ENCODE measurements at places on chromosomes 1 and 21.

GRCh38 chr1:218209351-218209861 is 75.7 kb upstream of the RRP15 start:
- DNase-seq, result no peak

- no peak for DNase-seq
These were observed 32.5 kb downstream of the RGS13 start for GRCh38 chr1:192668409-192668983.

DNA sequence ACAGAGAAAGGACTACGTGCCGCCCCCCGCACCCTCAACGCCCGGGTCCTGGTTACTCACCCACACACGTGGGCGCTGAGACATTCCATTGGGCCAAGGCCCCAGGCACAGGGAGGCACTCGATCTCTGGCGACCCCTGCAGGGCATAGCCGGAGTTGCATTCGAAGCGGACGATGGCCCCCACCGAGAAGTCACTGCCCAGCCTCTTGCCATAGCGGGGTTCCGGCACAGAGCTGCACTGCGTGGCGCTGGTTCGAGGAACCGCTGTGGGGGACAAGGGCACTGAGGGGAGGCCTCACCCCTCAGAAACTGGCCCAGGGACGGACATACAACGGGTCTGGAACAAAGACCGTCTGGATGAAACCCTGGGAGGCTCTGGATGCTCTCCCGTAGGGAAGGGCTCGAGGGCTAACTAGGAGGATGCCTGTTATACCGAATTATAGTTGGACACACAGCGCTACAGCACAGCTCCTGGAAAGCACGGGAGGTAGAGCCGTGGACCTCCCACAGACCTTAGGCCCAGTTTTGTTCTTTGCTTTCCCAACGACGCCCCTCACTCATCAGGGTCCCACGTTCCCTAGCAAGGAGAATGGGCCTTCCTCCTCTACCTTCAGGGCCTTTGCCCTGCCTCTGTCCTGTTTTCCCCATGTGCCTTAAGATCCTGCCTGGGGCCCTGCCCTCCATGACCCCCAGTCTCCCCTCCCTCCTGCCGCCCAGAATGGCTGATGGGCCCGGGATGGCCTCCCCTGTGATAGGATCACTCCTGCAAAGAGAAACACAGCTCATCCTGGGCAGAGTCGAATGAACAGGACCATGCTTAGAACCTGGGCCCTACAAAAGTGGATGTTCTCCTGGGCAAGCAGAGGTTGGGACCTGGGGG is 152.8 kb downstream of the ZSCAN20 start:
- DNase-seq, result no peak

DNA sequence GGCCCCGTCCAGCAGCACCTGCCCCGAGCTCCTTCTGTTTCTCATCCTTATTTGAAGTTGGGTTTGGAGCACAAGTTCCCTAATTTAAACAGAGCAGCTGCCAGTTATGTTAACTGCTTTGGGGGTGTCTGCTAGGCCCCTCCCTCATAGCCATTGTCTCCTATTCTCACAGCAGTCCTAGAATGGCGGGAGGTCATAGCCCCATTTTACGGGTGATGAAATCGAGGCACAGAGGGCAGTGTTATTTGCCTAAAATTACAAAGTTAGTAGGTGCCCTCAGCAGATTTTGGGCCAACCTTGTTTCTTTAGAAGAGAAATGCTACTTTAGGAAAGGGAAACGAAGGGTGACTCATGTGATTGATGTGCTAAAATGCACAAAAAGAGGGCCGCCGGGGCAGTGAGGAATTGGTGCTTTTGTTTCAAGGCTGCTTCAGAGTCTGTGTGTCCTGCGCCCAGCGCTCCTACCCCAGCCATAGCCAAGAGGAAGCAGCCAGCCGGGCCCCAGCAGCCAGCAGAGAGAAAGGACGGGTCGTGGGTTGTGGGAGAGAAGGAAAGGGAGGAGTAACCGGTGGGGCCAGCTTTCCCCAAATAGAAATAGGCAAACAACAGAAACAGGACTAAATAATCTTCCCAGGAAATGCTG is 13.0 kb downstream of the VANGL1 start:
- DNase-seq, result no peak

- DNase-seq, result no peak
These were observed 48.4 kb downstream of the FAAP20 start for GRCh38 chr1:2145946-2146835.

- no peak for DNase-seq
These were observed 6.1 kb downstream of the DMRTB1 start for GRCh38 chr1:53465023-53465957.

- DNase-seq, result no peak
These were observed 1.7 kb upstream of the DYNLT5 start for GRCh38 chr1:66750577-66750976.

Data from stimulated activated CD4-positive, alpha-beta T cell treated with anti-CD3 and anti-CD28 coated beads, Interleukin-1b, Interleukin-23, amount 100 ng/mL, for 4 hours (primary cell).